D721Med (cell line): ENCODE measurements at places on chromosomes 4 and X.

DNA sequence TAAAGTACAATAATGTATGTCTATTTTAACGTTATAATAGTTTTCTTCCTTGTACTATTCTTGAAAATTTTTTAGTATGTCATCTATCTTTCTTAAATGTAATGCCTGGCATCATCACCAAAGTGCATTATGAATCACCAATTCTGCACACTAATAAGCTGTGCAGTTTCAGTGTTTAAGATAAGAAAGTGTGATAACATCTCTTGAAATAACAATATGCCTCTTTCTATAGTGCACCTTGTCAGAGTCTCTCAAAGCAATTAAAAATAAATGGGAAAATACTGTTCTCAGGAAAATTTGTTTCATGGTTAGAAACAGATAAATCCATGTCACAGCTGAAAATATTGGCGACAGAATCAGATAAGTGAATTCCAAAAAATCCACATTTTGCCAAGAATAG lies 457.4 kb upstream of the PCDH10 start:
- no peak for DNase-seq

GRCh38 chr4:105036991-105037390 lies 109.7 kb upstream of the TET2 start:
- no peak for DNase-seq

DNA sequence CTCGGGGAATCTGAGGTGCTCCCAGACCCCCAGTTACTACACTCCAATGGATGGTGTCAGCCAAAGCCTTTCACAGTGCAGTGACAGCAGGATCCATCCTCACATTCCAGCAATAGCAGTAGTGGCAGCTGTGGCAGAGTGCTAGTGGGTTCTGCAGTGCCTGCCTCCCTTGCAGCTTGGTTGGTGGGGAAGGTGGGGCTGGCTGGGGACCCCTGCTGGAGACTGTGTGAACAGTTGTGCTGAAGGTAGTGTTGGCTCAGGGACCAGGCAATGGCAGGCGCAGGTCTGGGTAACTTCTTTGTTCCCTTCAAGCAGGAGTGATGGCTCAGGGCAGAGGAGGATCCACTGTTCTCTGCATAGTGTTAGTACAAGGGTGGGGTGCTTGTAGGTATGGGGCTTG lies 343.7 kb upstream of the TRAM1L1 start:
- no peak for DNase-seq

GRCh38 chr4:1773754-1774153 lies 19.3 kb upstream of the FGFR3 start:
- no peak for DNase-seq

DNA sequence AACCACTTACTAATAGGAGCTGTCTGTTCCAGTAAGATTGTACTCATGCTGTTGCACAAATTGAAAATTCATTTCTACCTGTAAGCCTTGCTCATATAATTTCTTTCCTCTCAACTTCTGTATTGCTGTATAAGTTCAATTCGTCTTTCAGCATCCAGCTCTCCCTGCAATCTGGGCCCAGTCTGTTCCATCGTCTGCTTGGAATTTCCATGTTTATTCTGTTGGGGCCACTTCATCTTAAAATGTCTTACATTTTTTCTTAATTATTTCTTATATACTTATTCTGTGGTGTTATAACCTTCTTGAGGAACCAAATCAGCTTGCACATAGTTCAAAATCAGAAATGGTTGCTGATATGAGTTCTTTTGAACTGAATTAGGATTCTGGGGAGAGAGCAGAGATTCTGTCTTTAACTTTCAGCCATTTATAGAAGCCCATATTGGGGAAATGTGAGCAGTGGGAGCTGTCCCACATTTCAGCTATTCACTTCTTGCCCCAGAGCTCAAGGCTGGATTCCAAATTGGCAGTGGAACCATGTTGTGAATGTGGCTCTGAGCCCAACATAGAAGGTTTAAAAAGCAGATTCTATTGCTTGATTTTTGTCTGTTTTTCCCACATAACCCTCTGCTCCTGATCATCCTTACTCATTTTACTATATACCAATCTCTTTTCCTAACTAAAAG lies 291.9 kb downstream of the BMPR1B start:
- no peak for DNase-seq

- no peak for DNase-seq
These were observed 48.5 kb upstream of the HDAC8 start for GRCh38 chrX:72621163-72621562.

GRCh38 chr4:19689511-19689910 lies 562.2 kb upstream of the SLIT2 start:
- no peak for DNase-seq

DNA sequence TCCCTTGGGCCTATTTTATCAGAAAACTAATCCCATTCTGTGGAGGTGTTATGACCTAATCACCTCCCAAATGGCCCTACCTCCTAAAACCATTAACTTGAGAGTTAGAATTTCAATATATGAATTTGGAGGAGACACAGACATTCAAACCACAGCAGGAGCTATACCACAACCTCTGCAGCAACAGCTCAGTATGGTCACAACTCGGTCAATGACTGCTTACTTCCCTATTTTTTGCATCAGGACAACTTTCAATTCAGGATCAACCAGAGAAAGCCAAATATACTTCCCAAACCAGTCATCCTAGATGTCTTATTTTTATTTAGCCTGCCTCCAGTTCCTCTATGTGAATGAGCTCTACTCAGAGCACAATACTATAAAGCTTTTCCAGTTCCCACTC lies 11.3 kb upstream of the SMARCA5 start:
- no peak for DNase-seq

- peak; percentile 64 for DNase-seq
These were observed 114.4 kb downstream of the STK32B start for GRCh38 chr4:5165420-5166369.

DNA sequence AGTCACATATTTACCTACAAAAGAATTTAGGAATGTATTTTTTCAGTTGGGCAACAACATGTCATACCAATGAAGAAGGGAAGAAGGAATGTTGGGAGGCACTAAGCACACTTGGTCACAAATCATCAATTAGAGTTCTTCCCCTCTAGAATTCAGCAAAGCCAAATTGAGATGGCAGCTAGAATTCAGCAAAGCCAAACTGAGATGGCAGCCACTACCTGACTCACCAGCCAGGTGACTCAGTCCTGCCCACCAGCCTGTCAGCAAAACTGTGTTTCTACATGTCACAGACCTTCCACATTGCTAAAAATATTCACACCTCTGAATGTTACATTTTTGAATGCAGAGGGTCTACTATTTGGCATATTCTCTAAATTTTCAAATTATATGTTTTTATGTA lies 63.2 kb upstream of the NOCT start:
- DNase-seq = no peak

DNA sequence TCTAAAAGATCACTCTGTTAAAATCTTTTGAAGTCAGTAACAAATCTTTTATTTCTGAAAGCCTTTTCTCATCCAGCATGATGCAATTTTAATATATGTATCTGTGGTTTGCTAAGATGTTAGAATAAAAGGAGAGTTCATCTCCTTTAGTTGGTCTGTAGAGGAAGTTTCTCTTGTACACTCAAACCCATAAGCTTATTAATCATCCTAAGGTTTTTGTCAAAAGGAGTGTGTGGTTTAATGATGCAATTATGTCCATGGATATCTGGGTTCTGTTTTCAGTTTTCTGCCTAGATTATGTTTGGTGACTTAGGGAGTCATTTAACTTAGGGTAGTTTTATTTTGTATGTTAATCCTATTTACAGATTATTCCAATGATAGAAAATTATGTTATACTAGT lies 52.1 kb upstream of the NDST4 start:
- no peak for DNase-seq

- no peak for DNase-seq
These were observed 4.1 kb upstream of the CPLX1 start for GRCh38 chr4:829761-830600.

DNA sequence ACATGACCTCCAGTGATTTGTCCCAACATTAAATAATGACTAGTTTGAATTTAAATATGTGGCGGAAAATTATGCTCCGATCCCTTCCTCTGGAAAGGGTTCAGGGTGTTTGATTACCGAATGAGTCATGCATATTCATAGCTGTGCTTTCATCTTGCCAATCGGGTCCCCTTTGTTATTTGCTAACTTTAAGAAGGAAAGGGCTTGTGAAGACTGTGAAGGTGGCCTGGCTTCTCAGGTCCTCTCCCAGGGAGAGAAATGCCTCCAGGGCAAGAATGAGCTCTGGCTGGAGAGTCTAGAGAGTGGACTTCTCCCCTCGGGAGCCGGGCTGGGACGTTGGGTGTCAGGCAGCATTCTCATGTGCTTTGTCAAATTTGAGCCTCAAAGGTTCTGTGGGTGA lies 155.5 kb upstream of the PSAPL1 start:
- DNase-seq = no peak

- DNase-seq = no peak
These were observed 20.5 kb upstream of the WDR44 start for GRCh38 chrX:118325453-118325852.

- DNase-seq = no peak
These were observed 73.5 kb downstream of the CLCN5 start for GRCh38 chrX:49995795-49996455.

- DNase-seq = no peak
These were observed 2.0 kb upstream of the FATE1 start for GRCh38 chrX:151713849-151714248.

GRCh38 chr4:14726877-14727361 lies 275.4 kb upstream of the CPEB2 start:
- no peak for DNase-seq

DNA sequence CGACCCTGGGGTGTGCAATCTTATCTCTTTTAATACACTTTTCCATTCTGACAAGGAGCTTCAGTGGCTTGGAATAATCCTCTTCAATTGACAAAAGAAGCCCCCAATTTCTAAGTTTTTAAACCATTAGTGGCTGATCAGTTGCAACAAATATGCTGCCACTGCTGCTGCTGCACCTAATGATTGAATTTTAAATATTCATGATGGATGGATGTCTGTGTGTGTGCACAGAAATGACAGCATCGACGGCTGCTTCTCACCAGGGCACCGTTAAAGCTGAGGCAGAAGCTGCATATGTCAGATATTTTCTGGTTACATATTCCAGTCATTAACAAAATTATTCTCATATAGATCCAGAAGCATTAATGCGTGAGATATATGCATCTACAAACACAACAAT lies 182.4 kb downstream of the MGST2 start:
- DNase-seq = no peak

GRCh38 chr4:20625426-20625825 lies 74.8 kb upstream of the PACRGL start:
- DNase-seq = no peak

DNA sequence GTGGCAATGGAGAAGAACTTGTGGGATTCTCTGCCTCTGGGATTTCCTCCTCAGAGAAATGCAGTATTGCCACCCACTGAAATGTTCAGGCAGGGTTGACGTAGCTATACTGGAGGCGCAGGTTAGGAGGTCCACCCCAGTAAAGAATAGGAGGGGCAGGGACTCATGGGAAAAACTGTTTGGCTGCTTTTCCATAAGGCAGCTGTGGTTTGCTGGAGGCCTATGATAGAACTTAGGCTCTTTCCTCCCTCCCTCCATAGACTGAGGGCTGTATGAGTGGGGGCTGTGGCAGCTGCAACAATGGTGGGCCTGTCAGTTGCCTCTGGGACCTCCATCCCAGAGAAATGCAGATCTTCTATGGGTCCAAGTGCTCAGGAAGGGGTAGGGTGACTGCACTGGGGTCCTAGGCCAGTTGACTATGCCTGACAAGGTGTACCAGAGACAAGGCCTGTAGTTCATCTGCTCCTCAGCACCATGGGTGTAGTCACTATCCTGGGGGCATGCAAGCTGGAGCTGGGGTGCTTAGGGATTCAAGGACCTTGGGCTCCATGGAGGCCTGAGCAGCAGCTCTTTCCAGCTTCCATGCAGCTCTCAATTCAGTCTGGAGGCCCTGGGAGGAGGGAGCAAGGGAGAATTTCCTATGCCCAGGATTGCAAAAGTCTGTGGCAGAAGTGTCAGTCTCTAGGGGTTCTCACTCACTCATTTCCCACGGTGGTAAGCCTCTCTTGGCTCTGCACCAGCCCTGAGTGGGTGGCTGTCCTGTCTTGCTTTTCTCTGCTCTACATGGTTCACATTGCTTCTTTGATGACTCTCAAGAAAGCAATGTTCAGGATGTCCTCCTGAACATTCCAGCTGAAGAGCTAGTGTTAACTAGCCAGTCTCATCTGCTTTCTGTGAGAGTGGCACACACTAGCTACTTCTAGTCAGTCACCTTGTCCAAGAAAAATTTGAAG lies 353.0 kb downstream of the IDS start:
- no peak for DNase-seq

GRCh38 chrX:49192722-49193328 lies 6.7 kb upstream of the PRICKLE3 start:
- no peak for DNase-seq

GRCh38 chrX:43745938-43746721 lies 90.0 kb downstream of the MAOA start:
- DNase-seq = no peak

DNA sequence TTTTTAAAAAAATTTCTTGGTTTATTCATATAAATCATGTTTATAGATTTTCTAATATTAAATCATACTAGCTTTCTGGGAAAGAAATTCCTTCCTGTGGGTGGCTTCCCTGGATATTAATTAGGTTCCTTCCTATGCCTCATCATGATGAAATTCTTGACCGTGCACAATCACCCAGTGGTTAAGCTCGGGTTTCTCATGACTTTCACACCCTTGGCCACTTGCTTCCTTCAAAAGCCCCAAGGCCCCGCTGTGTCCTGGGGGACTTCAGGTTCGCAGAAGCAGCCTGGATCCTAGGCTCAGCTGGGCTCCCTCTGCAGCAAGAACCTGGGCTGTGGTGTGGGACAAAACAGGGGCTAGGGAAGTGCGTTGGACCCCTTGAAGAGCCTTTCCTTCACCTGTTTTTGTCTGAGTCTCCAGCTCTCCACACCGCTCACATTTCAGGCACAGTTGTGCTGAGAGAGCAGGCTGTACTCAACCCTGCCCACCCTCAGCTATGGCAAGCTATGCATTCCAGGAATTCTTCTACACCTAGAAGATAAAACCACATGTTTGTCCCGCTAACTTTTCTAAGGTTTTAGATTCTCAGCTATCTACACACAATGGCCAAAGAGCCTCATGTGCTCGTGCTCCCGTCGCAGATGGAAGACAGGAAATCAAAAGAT lies 48.9 kb upstream of the TMSB15B start:
- DNase-seq = no peak

GRCh38 chr4:176150356-176150682 lies 45.1 kb downstream of the SPATA4 start:
- no peak for DNase-seq

GRCh38 chr4:113013751-113014150 lies 35.7 kb upstream of the ANK2 start:
- DNase-seq = no peak

DNA sequence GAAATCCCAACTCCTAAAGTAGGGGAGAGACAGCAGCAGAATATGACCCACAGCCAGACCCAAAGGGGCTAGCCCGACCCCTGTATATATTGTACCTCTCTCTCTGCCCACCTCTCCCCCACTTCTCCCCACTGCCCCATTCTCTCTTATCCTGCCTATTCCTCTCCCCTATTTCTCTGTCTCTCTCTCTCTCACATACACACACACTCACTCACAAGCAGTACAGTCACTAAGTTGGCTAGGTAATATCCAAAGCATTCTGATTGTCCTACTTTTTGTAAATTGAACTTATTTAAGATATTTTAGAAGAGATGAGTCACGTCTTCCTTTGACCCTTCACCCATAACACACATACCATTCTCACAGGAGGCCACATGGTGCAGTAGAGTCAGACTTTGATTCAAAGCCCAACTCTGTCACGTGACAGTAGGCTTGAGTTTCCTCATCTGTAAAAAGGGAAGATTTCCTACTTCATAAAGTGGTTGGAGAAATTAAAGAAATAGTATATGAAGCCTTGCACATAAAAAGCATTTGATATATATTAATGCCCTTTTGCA lies 29.5 kb downstream of the SRPX2 start:
- DNase-seq = no peak
